PC-9 (cell line): ENCODE measurements at places on chromosomes 2 and 18. TPM values are rescaled to one million over a fixed set of nuclear protein-coding genes. Genes with fewer than 3 reads are reported as not detected.

- no peaks in the 10 kb centered on the region for H3K27me3 ChIP-seq
- no peak for DNase-seq
Measured at GRCh38 chr2:42855221-42855970, 63.0 kb upstream of the HAAO start.

- H3K27me3 ChIP-seq, result no peaks in the 10 kb centered on the region
- DNase-seq, result no peak
- no peaks in the 10 kb centered on the region for H3K36me3 ChIP-seq
- no peak overlapping the region for H3K27ac ChIP-seq
- no peak overlapping the region for H3K4me3 ChIP-seq
Measured at GRCh38 chr2:52658598-52658997, 1109.0 kb upstream of the CHAC2 start.

The BCL2 gene
- 2.0 TPM in 2 replicates for total RNA-seq

GRCh38 chr2:34242763-34243123 lies 643.6 kb upstream of the FAM98A start:
- no peaks in the 10 kb centered on the region for H3K27me3 ChIP-seq
- no peaks in the 10 kb centered on the region for H3K4me1 ChIP-seq
- no peaks in the 10 kb centered on the region for H3K36me3 ChIP-seq
- DNase-seq, result no peak

DNA sequence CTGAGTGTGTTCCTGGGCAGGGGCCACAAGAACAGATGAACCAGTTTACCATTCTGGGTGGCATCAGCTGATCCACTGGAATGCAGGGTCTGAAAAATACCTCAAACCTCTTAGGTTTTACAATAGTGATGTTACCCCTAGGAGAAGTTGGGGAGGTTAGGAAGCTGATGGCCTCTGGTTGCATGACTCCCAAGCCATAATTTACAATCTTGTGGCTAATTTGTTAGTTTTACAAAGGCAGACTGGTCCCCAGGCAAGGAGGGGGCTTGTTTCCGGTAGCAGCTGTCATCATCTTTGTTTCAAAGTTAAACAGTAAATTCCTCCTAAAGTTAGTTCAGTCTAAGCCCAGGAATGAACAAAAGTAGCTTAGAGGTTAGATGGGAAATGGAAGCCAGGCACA lies 113.8 kb upstream of the SLC38A11 start:
- no peak overlapping the region for H3K4me3 ChIP-seq
- no peak for DNase-seq
- H3K27me3 ChIP-seq, result no peaks in the 10 kb centered on the region
- H3K4me1 ChIP-seq, result no peaks in the 10 kb centered on the region

DNA sequence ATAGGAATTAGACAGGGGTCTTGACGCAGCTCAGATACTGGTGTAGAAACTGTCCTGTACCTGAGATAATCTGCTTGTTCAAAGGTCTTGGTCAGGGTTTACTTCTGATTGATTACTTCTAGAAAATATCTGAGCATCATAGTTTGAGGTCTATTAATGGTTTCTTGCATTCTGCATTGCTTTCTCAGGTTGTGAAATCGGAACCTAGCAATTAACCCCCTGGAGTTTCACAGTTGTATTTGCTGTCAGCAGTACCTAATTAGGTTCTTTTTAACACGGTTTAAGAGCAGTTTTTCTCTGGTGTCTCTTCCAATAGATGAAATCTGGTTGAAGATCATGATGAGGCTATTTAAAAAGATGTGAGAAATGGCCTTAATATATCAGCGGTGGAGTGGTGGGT lies 428.6 kb upstream of the SYT4 start:
- no peaks in the 10 kb centered on the region for H3K4me1 ChIP-seq
- H3K4me3 ChIP-seq, result no peak overlapping the region
- H3K36me3 ChIP-seq, result no peaks in the 10 kb centered on the region
- H3K27me3 ChIP-seq, result no peaks in the 10 kb centered on the region
- H3K27ac ChIP-seq, result no peak overlapping the region
- DNase-seq, result no peak

DNA sequence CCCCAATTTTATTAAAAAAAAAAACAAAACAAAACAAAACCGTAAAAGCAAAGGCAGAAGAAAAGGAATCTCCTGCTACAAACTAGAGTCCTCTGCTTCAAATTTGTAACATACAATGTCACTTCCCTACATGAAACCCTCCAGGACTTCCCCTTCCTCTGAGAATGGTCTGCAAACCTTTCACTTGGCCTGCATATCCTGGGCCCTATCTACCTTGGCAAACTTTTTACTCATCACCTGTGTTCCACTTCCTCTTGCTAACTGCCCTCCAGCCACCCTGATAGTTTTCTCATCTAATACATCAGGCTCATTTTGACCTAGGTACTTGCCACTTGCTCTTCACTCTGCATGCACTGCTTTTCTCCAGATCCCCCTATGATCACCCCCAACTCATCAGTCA lies 255.5 kb downstream of the ETAA1 start:
- H3K27ac ChIP-seq, result no peak overlapping the region
- H3K4me1 ChIP-seq, result no peaks in the 10 kb centered on the region
- no peak overlapping the region for H3K4me3 ChIP-seq
- no peaks in the 10 kb centered on the region for H3K27me3 ChIP-seq

The NGEF gene
- total RNA-seq, result 52.2 and 55.3 TPM in 2 replicates

DNA sequence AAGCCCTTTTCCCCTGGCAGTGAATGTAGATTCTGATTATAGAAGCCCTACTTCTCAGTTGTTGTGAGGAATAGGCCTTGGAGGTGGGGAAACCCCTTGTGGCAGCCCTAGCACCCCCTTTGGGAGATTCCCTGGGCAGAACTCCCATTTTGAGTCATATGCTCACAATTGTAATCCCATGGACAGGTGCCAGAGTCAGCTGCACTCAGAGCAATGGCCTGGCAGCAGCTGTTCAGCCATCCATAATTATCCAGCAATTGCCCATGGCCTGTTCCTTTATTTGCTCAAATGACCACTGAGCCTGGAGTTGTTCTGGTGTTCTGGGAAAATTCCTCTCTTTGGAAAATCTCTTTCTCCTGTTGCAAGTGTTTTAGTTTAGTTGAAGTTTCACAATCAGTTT lies 71.7 kb downstream of the PTRHD1 start:
- no peaks in the 10 kb centered on the region for H3K27me3 ChIP-seq
- H3K4me1 ChIP-seq, result no peaks in the 10 kb centered on the region
- DNase-seq, result no peak
- no peak overlapping the region for H3K27ac ChIP-seq

DNA sequence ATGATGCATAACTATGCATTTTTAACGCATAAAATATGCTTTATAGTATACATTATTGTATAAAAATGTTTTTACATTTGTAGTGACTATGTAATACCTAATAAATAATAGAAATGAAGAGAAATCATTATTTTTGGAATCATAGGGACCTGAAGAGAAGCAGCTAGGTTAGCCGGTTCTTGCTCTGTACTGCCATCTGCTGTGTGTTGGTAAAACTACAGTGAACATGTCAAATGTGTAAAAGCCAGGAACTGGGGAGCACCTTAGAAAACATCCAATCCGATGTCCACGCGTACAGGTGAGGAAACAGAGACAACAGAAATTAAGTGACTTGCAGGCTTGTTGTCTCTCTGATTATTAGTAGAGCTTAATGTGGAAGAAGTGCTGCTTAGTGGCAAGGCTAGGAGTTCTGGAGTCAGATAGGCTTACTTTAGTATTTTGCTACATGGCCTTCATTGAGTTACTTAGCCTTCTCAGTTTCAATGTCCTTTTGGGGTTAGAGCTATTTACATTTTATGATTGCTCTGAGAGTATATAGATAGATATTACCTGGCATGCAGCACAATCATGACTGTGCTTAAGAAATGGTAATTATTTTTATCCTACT lies 386.5 kb downstream of the DLGAP1 start:
- H3K27me3 ChIP-seq, result no peaks in the 10 kb centered on the region
- DNase-seq, result no peak
- no peak overlapping the region for H3K4me3 ChIP-seq
- H3K36me3 ChIP-seq, result no peaks in the 10 kb centered on the region

The SERPINB12 gene
- not detected in 2 replicates for total RNA-seq

The PRKAG3 gene
- total RNA-seq, result not detected in 2 replicates

The KLF7 gene
- 12.5 and 20.0 TPM in 2 replicates for total RNA-seq
